Esophagus muscularis mucosa (tissue), 4 donors: ENCODE measurements at places on chromosomes 2 and 18. TPM values are rescaled to one million over a fixed set of nuclear protein-coding genes. Genes with fewer than 3 reads are reported as not detected.

The FSIP2 gene
- 0.83 TPM for total RNA-seq

The TET3 gene
- total RNA-seq = 6.3 TPM

The SERPINB12 gene
- not detected for total RNA-seq

The GAL3ST2 gene
- total RNA-seq = not detected

The HADHB gene
- 205 TPM for total RNA-seq
